ENCODE measurements at places on chromosomes 5 and 9.

DNA sequence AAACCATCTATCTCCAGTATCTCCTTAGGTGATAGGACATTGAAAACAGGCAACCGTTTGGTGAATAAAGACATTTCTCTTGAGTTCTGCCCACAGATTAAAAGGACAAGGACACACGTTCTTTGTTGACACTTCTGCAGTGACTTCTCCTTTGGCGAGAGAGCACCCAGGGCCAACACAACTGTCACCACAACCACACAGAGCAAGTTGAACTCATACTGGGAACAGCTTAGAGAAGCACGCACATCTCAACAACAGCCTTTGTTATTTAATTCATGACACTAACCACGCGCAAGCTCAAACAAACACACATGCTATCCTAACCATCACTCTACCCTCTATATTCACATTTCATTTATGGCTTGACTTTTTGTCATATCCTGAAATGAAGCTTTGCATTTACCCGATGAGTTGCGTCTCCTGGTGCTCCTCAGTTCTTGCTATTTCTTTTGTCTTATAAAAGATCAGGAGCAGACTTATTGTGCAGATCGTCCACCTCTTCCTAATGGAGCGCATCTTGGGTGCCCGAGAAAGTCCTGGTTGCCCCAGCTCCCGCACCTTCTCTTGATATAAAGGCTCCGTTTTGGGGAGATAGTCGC is 543 bp downstream of the ST8SIA4 start:
- DNase-seq: no peak

DNA sequence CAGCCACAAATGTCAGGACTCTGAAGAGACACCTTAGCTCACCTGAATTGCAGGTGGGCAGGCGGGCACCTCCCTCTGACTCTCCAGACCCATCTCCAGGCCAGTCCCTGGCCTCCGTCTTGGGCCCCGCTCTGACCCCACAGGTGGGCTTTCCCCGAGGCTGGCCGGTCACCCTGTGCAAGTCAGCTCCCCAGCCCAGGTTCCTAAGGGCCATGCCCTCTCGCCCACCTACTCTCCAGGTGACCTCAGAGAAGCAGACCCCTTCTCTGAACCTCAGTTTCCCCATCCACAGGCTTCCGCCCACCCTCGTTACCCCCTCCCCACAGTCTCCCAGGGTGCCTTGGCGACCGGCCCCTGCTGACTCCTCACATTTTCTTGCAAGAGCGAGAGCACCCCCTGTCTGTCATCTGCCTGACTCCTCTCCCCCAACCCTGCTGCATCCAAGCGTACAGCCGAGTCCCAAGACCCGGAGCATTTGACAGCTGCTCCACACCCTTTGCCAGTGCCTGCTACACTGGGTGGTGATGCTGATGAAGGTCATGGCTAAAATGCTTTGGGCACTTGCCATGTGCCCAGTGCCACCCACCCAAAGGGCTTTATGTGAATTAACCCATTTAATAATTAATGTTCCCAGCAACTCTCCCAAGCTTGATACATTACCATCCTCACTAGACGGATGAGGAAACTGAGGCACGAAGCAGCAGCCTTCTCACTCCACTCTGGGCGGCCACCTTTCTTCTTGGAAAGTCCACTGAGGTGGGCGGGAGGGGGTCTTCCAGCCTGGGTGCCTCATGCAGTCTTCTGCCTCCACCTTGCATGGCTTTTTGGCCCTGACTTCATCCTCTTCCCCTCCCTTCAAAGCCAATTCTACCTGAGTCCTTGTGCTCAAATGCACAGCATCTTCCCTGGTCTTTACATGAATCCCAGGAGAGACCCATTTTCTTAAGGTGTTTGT is 51.1 kb upstream of the ORM1 start:
- DNase-seq: no peak

DNA sequence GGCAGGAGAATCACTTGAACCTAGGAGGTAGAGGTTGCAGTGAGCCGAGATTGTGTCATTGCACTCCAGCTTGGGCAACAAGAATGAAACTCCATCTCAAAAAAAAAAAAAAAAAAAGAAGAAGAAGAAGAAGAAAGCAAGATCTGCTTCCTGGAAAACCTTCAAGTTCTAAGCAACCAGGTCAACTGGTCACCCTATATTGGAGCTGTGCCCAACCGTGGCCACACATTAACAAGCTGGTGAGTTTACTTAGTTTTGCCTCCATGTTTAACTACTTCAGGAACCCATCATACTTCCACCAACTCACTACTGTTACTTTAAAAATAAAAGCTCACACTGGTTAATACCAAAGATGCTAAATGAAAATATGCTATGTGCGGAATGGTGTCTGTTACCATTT is 12.3 kb upstream of the SKP1 start:
- no peak for DNase-seq

- no peak for DNase-seq
Measured at GRCh38 chr9:120312031-120312430, 267.9 kb downstream of the CDK5RAP2 start.

DNA sequence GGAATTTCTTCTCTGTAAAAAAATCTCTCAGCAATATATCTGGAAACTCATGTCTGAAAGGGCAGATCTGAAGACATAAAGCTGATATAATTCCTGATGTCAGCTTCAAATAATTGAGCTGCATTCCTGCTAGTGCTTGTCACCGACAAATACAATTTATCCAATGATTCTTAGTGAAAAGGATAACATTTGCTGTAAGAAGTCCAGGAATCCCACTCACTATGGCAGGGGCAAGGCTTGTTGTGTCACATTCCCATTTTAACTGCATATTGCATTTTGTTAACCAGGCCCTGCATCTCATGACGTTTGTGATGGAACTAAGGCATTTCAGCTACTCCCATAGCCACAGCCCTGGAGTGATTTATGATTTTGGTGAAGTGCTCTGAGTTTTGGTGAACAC is 160.1 kb upstream of the DAB2 start:
- no peak for DNase-seq

All from CD4-positive, alpha-beta memory T cell (primary cell).